ENCODE measurements at places on chromosomes 4 and X.

GRCh38 chr4:41257906-41258305 lies 1.2 kb downstream of the UCHL1 start:
- no peak for DNase-seq

DNA sequence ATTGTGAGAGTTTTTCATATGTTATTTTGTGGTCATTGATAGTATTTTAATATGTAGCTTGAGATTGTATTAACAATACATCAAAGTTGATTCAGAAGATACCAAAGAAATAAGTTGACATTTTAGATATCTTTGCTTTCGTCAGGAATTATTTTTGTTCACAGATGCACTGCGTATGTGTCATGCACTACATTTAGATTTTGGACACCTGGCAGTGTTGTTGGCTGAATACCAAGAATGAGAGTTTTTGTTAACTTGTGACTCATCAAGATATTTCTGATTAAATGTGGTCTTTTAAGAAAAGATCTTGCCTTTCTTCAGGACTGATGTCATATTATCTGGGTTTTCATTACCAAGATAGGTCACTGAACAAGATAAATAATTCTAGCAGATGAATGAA lies 633.4 kb downstream of the CENPC start:
- no peak for DNase-seq

GRCh38 chrX:71549986-71550385 lies 17.1 kb downstream of the OGT start:
- DNase-seq, result no peak

DNA sequence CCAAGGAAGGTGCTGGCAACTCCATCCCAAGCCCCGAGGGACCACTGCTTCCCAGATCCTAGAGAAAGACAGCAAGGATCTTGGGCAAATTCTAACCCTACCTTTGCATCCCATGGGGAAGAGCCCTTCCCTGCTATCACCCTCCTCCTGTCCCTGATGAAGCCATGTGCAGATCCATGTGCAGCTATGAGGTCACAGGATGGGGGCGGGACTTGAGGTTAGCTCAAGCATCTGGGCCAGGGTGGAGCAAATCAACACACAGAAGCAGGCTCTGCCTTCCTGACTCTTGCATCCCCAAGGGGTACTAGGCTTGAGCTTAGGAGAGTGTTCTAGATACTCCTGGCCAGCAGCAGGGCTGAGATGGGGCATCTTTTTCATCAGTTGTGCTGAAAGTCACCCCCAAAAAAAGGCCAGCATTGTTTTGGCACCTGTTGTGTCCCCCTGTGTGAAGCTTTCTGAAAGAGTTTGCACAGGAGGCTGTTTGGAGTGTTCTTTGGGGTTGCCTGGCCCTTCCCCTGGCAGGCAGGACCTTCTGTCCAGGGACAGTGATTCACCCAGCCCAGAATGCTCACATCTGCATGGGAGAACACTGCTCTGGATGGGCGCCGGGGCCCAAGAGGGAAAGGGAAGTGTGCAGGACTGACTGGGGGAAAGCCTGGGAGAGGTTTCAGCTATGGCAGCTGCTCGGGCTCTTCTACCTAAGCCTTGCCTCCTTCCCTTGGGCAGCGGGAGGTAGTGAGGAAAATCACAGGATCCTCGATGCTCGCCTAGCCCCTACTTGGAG lies 50.8 kb downstream of the PRPS1 start:
- no peak for DNase-seq

GRCh38 chr4:791252-791897 lies 34.6 kb downstream of the CPLX1 start:
- DNase-seq, result no peak

DNA sequence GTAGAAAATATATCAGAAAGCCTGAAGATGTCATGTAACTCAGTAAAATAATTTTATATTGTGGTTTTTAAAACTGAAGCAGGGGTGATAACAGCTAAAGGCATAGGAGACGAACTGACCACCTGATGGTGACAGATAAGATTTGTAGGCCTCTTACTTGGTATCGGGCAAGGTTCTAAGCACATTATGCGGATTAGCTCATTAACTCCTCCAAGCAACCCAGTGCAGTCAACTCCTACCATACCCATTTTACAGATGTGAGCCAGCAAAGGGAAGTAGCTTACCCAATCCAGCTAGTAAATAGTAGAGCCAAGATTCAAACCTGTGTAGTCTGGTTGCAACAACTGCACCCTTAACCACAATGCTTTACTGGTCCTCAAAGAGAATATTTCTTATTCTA lies 62.1 kb downstream of the CC2D2A start:
- no peak for DNase-seq

- no peak for DNase-seq
These were observed 78.9 kb downstream of the IL21 start for GRCh38 chr4:122541996-122542395.

GRCh38 chr4:26175905-26176470 lies 144.8 kb upstream of the RBPJ start:
- DNase-seq, result no peak

- DNase-seq, result no peak
These were observed 105.6 kb upstream of the JADE1 start for GRCh38 chr4:128703948-128704347.

DNA sequence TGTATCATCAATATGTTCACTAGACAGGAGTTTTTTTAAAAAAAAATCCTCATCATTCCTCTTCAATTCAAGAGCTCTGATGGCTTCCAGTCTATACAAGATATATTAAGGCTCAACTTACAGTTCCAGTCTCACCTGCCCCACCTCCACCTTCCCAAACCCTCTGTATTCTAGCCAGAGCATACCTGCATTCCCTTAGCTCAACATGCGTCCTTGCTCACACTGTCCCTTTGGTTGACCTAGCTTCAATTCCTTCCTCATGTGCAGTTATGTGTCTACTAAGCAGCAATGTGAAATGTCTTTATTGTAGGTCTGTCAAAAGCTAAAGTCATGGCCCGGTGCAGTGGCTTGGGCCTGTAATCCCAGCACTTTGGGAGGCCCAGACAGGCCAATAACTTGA lies 10.8 kb downstream of the DHX15 start:
- no peak for DNase-seq

DNA sequence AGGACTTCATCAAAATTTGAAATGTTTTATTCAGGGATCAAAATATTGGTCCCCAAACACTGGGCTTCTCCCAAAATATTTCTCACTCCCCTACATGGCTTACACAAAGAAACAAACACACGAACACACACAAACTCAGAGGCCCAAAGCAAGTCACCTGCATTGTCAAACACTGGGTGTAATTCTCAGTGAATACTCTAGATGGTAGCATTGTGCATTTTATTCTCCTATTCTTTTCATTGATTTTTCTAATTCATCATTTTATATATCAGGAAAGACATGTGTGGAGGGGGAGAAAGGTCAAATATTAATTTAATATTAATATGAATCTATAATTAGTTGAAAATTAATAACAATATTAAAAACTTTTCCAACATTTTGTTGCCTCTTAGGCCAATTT lies 72.3 kb upstream of the TNMD start:
- no peak for DNase-seq

GRCh38 chrX:124690495-124690894 lies 344.1 kb downstream of the SH2D1A start:
- no peak for DNase-seq

- DNase-seq, result no peak
These were observed 950.9 kb upstream of the NDST4 start for GRCh38 chr4:116064331-116064730.

GRCh38 chr4:184647266-184648053 lies 1.8 kb downstream of the CASP3 start:
- no peak for DNase-seq

DNA sequence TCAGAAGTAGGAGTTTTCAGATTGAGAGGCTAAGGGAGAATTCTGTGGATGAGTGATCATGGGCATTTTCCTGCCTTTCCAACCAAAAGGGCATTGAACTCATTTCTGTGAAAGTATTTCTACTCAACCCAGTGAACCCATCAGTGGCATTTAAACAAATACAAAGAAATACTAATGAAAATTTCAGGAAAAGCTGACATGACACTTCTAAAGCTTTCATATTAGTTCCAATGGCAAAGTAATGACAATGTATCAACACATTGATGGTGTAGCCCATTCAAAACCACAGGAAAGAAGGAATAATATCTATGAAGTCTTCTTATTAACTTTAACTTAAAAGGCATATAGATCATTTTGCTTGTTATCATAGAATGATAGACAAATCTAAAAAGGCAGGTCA lies 183.5 kb upstream of the ANXA10 start:
- DNase-seq, result no peak

DNA sequence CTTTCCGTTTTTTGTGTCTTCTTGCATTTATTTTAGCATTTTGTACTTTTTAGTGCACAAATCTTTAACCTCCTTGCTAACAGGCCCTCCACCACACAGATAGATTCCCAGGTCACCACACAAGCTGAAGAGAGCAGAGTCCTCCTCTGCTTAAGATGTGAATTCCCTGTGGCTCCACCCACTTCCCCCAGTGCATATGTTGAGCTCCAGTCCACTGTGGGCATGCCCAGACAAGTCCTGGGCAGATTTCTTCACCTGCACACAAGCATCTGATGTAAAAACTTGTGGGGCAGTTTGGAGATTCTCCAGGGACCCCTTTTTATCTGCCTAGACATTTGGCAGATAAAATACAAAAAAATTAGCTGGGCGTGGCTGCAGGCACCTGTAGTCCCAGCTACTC lies 19.8 kb upstream of the PASD1 start:
- no peak for DNase-seq

- DNase-seq, result no peak
These were observed at the start of gene ENPEP for GRCh38 chr4:110475881-110476818. Gene ENPEP, plus strand, starts transcription at chr4:110476155. Its CDS starts 260 bp downstream, at chr4:110476415.

- no peak for DNase-seq
These were observed 298.5 kb upstream of the BMP3 start for GRCh38 chr4:80732010-80732409.

DNA sequence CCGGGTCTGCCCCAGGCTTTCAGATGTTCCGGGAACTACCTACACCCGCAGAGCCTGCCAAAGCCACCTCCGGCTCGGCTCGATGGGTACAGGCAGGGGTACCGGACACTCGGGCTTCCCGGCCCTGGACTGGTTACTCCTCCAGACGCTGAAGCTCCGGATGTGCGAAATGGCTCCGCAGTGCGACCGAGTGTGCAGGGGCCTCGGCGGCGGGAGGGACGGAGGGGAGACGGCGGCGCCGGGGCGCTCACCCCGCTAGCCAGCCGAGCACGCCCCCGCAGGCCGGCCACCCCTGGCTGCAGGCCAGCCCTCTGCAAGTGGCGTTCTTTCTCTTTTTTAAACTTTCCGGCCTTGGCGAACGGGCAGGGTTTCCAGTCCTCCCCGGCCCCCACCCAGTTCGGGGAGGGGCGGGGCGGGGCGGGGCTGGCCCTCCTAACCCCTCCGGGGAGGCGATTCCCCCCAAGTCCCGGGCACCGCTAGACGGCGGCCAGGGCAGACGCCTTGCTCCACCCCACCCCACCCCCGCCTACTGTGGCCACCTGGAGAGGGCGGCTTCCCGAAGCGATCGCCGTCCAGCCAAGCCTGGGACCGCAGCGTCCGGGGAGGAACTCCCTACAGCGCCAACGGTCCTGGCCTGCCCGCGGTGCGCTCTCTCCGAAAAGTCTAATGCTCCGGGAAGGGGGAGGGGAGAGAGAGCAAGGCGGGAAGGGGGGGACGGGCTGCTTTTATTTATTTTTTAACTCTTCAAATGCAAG lies 7.5 kb downstream of the BCOR start:
- DNase-seq, result no peak

- no peak for DNase-seq
These were observed 219.0 kb downstream of the KLHL4 start for GRCh38 chrX:87736576-87736975.

- no peak for DNase-seq
These were observed 26.8 kb upstream of the MAGEA10 start for GRCh38 chrX:152165033-152165743.

- DNase-seq, result no peak
These were observed 340.8 kb downstream of the ADGRL3 start for GRCh38 chr4:61540944-61541343.

- no peak for DNase-seq
These were observed 406.1 kb downstream of the IQCM start for GRCh38 chr4:149409555-149409962.

DNA sequence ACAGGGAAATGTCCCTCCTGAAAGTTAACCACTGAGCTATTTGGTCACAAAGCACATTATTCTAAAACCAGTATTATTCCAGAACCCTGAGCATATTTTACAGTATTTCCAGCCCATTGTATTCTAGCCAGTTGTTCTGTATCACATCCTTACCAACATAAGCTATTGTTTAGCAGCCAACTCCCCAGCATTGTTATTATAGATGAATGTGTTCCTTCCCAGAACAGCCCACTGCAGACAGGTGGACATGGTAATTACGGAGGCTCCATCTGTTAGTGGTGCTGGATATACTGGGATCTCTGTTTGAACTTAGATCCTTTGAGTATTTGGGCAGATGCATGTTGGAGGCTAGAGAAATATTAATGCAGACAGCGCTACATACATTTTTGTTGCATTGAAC lies 126.1 kb downstream of the MGST2 start:
- no peak for DNase-seq

DNA sequence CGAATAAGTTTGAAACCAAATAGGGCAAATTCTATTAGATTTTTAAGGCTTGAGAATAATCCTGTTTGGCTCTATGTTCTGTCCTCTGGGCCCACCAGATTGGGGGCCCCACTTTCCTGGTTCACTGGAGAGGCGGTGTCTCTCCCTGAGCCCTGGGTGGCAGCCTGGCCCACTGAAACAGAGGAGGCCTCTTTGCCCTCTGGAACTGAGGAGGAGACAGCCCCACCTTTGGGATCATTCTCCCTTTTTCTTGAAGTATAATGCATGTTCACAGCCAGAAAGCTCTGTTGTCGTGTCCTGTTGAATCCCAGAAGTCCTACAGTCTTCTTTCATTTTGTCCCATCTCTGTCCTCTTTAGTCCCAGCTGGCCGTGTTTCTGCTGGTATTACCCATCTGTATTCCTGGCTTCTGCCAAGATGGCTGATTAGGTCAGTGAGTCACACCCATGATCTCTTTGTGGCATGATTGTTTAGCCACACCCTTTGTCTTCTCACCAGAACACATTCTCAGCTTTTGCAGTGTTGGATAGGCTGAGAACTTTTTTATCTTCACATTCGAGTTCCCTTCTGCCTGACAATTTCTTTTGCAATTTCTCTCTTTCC lies 8.1 kb upstream of the TBC1D25 start:
- DNase-seq, result no peak

DNA sequence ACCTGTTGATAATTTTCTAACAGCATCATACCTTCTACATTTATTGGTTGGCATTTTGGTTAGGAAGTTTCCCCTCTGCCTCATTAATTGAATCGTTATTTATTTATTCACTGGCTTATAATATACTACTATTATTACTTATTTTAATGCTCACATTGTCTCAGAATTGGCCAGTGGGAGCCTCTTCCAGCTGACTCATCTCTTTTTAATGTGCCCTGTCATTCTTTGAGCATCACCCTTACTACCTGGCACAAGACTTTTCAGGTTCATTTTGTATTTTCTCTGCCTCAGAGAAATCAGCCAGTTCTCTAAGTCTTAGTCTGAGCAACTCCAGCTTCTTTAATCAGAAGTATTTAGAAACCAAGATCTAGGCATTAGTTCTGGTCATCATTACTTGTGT lies 60.3 kb upstream of the PRRG3 start:
- DNase-seq, result no peak

GRCh38 chrX:108070891-108071290 lies 20.5 kb downstream of the PSMD10 start:
- DNase-seq, result no peak

- no peak for DNase-seq
These were observed 151.6 kb upstream of the MAP3K15 start for GRCh38 chrX:19666950-19667349.

- DNase-seq, result no peak
These were observed 108.8 kb upstream of the KIT start for GRCh38 chr4:54548831-54549460.

All from smooth muscle cell of the brain vasculature (primary cell).